ENCODE measurements at places on chromosomes 5 and 9.
A peak's percentile ranks its signal among the peaks of the same experiment; 100 is the strongest.

DNA sequence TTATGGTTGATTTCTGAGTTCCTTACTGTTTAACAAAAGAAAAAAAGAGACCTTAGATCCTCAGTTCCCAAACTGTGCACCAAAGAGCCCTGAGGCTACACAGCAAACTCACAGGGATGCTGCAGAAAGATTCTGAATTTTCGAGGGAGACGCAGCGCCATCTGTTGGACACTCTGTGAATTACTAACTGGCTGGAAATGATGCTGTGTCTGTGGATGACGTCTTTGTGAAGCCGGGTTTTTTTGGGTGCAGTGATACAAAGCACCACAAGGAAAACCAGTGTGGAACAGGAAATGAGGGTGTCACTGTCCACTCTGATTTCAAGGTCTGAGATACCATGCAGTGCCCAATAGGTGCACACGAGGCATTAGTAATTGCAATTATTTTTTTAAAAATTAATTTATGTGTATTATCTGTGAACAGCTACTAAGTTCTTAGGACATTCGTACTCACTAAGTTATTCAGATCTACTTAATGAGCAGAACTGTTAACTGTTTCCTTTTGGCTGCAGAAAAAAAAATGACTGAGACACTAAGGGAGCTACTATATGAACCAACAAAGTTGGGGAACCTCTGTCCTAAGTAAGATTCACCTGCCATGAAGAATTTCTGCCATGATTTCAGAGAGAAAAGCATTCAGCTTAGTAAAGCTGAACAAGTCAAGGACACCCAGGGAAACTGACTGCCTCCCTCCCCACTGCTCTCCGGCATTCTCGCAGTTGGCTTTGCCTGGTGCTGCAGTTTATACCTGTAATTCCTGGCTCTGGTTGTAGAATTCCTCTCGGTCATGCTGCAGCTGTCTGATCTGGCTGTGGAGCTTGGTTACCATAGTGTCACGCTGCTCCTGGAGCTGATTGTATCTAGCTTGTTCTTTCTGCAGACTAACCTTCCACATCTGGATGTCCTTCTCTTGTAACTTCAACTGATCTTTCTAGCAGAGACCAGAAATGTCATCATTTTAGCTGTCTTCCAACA is 23.4 kb downstream of the SPACA9 start:
- peak; percentile 40 for DNase-seq

DNA sequence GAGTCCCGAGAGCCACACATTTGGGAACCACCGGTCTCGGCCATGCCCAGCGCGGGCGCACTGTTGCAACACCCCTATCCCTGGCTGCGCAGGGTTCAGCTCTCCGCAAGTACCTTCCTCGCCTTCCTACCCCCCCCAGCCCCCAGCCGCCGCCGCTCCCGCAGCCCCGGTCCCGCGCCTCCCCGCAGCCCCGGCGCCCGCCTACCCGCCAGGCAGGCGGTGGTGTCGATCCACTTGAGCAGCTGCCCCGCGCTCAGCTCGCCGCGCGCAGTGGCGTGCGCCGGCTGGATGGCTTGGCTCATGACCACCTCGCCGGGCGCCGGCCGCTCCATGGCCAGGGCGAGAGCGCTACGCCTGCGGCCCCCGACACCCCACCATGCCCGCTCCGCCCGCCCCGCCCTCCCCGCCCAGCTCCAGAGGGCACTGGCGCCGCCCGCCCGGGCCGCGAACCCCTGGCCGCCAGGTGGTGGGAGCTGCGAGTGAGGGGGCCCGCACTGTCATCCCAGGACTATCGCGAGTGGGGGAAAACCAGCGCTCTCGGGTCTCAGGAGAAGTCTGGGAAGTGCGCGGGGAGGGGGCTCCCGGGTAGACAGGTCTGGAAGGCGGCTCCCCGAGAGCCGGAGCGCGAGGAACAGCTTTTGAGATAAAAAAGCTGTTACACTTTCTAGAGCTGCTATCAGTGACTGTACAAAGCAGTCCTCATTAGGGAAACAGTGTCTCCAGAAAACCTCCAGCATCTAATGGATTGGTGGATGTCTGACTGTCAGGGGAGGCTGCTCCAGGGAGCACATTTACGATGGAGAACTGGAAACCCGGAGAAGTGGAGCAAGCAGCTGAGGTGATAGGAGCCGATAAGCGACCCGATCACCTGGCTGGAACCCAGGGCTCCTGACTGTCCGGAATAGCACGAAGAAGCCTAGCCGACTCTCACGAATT is at the start of gene ACOT12:
Gene ACOT12, minus strand, starts transcription at position 352 of the 936 bp plus-strand sequence. Its CDS starts 20 bp downstream, at position 332.
- DNase-seq, result no peak

DNA sequence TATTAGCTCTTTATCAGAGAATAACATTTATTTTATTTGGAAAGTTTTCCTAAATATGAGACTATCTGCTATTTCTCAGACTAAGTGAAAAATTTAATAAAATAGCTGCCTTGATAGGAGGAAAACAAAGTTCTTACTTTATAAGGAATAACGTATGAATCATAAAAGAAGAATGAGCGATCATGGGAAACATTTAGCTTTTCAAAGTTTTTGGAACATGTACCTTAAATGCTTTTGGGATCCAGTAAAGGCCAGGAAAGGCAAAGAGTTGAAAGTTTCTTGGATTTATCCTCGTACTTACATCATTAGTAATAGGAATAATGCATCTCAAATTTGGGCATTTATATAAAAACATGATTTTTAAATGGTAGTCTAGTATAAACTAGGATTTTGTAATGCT is 19.4 kb downstream of the OGN start:
- DNase-seq, result no peak

DNA sequence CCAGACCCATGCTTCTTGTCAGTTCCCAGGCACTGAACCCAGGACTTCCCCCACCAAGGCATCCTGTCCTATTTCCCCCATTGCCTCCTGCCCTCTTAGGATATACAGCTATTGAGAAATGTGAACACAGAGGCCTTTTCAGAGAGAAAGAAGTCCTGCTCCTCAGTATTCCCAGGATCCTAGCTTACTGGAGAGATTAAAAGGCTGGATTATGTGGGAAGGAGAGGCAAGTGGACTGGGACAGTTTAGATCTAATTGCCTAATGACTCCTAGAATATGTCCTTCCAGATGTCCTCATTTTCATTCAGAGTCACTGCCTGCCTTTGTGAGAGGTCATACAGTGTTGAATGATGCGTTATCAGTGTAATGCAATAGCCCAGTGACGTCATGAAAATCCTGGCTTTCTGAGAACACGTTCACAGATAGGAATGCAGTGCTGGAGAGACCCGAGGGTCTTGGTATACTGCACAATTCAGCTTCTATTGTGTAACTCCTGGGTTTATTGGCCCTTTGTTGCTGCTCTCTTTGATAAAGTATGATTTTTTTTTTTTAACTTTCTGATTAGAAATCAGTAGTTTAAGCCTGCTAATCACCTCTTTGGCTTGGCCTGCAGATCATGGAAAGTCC is 26.2 kb downstream of the WWC1 start:
- no peak for DNase-seq

DNA sequence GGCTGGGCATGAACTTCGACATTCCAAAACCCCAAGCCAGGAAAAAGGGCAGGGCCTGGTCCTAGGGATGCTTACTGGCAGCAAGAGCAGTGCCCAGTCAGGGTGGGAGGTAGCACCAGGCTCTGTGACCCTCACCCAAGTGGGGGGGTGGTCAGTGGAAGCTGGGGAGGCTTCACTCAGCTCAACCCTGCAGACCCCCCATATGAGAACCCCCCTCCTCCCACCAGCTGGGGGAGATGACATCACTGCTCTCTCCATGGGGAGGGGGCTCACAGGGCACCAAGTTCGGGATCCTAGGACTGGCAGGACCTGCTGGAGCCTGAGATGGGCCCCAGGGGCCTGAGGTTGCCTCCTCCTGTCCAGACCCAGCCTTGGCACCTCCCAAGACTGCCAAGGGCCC is 4.7 kb downstream of the DNLZ start:
- no peak for DNase-seq

GRCh38 chr5:123538670-123539459 is 26.9 kb downstream of the CSNK1G3 start:
- no peak for DNase-seq

GRCh38 chr5:145971108-145971507 is 34.7 kb downstream of the SH3RF2 start:
- DNase-seq, result no peak
